ENCODE measurements at places on chromosomes 6 and 20. TPM values are rescaled to one million over a fixed set of nuclear protein-coding genes. Genes with fewer than 3 reads are reported as not detected.
A peak's percentile ranks its signal among the peaks of the same experiment; 100 is the strongest.

LIN28B gene
- not detected for total RNA-seq

PTCHD4 gene
- 1.2 TPM for total RNA-seq

KIZ gene
- 26.1 TPM for total RNA-seq

DNA sequence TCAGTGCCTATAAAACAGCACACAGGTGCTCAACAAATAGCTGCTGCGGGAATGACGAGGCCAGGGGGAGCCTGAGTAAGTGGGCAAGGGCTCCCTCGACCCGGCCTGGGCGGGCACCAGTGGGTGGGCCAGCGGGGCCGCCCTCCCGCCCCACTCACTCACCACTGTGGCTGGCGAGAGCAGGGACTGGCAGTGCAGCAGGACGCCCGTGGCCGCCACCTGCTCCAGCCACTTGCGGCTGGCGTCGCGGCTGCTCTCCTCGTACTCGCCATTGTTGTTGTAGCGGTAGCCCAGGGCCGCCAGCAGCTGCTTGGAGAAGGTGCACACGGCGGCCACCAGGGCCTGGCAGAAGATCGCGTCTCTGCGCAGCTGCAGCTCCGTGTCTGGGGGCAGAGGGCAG lies 191.5 kb downstream of the PREX1 start:
- DNase-seq: no peak

GRCh38 chr6:93196406-93196970 lies 222.9 kb downstream of the EPHA7 start:
- DNase-seq: no peak

DNA sequence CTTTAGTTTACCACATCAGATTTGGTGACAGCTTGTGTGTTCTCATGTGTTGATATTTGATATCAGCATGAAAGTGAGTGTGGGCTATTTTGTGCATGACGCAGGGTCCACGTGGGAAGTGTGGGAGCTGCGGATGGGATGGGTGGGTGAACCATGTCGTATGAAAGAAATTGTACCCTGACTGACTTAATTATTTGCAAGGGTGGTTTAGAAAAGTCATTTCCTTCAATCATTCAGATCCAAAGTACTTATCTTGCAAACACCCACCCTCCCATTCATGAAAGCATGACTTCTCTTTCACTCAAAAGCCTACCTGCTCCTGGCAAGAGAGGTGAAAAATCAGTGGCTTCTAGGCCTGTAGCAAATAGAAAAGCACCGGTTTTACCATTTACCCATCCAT lies 91.8 kb upstream of the BACH2 start:
- DNase-seq: no peak

DNA sequence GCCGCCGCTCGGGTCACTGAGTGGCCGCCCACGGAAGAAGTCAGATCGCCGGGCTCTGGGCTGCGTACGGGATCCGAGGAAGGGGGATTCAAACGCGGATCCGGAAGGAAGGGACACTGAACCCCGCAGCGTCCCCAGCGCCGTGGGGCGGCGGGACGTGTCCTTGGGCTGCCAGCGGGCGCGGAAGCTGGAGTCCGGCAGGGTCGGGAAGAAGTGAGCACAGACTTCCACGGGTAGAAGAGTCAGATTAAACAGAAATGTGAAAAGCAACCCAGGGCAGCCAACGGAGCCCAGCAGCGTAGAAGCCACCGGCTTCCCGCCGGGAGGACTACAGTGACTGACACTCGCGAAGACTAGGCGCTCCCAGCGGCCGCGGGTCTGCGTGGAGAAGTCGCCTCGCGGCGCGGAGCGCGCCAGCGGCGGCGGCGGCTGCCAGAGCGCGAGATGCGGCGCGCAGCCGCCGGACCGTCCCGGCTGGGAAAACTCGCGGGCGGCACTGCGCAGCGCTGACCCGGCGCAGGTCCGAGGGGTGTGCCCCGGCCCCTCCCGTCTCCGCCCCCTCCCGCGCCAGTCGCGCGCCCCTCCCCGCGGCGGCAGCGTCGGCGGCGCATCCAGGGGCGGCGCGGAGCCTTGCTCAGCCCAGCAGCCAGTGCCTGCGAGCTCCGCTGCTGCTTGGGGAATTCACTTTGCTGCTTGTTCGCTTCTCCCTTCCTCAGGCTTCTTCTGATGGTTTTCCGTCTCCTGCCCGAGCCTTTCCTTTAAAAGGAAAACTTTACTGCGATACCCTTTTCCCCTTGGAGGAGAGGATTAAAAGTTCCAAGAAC lies at the start of gene SAMD5:
SAMD5 (plus strand) TSS at position 649 of the 824 bp plus-strand sequence. CDS start 239 bp downstream, outside the sequence.
- peak; percentile 82 for DNase-seq

DNA sequence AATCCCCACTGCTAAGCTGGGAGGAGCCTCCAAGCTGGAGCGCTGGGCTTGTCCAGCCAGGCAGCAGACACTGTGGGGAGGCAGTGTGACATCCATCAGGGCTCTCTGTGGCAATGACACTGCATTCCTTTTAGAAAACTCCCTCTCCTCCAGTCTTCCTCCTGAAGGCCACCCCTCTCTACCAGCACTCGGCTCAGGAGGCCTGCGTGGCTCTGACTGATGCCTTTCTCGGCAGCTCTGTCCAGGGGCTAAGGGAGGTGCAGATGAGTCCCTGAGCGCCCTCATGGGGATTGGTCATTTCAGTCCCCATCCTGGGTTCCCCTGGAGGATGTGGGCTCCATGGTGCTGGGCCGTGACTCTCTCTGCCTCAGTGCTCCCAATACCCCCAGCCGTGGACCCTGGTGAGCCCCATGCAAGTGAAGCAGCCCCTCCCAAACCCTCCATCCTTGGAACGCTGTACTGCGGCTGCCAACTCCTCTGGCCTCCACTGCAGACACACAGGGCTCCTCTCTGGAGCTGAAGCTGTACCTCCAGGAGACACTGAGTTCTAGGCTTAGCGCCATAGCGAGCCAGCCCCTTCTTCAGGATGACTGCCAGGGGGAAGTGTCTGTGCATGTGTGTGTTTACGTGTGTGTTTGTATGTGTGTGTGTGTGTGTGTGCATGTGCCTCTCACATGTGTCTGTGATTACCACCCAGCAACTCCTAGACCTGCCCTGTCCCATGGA lies 209.6 kb downstream of the ERMARD start:
- DNase-seq: peak; percentile 55

DNA sequence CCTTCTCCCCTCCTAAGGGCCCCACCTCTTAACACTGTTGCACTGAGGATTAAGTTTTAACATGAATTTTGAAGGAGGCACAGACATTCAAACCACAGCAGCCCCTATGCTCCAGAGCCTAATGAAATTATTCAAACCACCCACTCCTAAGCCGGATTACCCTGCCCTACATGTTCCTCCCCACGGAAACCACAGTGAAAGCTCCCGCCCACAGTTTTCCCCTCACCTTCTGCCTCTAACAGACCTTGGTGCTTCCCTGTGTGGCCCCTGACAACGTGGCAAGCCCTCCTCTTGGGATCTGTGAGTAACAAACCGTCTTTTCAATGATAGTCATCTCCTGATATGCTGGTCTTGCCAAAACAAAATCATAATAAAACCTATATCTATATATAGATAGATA lies 74.8 kb downstream of the RIN2 start:
- no peak for DNase-seq

GRCh38 chr20:53621482-53622246 lies 28.0 kb upstream of the ZNF217 start:
- peak; percentile 77 for DNase-seq

Measured in posterior vena cava (tissue), 2 donors.